ENCODE measurements at places on chromosomes 6 and 20.
A peak's percentile ranks its signal among the peaks of the same experiment; 100 is the strongest.

- no peak for DNase-seq
These were observed 25.8 kb downstream of the SEC23B start for GRCh38 chr20:18533491-18533890.

- DNase-seq: no peak
These were observed 16.4 kb downstream of the MYT1 start for GRCh38 chr20:64180673-64181072.

GRCh38 chr20:20092827-20093226 lies 40.5 kb downstream of the CFAP61 start:
- no peak for DNase-seq

DNA sequence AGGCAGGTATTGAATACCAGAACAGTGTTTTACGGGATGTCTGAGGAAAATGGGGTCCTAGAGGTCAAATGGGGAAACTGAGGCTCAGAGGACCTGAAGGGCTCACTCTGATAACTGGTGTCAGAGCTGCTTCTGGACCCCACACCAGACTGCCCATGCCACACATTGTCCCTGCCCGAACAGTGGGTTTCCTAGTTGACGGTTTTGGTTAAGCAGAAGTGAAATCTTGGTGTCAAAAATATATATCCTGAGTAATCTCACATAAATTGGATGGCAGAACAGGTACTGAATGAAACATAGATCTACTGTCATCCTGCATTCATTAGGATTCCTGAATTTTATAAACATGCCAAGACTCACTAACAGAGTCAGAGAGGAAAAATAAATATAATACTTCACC lies 16.3 kb downstream of the NOX3 start:
- no peak for DNase-seq

DNA sequence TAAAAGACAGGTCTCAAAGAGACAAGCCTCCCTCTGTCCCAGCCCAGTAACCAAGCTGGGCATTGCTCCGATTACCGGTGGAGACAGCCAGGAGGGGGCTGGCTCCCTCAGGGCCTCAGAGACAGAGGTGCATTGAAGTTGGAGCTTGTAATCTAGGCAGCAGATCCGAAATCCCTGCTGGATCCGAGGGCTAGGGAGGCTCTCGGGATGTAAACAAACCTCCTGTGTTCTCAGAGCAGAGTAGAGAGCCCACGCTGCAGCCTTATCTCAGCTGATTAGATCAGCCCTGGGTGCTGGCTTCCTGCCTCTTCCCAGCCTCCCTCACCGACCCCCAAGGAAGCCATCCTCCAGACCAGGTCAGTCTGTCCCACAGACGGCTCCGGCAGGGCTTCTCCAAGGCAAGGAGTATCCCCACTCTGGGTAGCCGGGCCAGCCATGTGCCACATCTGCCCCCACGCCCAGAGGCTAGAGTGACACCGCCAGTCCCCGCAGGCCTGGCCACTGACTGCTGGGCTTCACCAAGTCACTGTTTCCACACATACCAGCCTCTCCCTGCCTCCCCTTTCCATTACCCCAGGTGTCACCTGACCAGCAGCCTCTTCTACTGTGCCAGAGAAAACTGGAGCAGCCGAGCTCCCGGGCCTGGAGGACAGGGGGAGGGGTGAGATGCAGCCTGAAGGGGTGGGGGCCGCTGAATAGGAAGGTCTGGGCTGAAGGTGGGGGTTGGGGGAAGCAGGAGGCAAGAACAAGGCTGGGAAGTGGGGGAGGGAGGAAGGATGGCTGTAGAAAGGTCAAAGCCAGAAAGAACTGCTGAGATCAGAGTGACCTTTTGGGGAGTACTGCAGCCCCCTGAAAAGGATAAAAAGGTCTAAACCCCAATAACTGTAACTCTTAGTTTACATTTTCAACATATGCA lies 6.0 kb downstream of the SDC4 start:
- DNase-seq: peak; percentile 35

- no peak for DNase-seq
These were observed 287.3 kb upstream of the PLN start for GRCh38 chr6:118260833-118261232.

- peak; percentile 53 for DNase-seq
These were observed 12.1 kb upstream of the PDYN start for GRCh38 chr20:2005831-2006426.

DNA sequence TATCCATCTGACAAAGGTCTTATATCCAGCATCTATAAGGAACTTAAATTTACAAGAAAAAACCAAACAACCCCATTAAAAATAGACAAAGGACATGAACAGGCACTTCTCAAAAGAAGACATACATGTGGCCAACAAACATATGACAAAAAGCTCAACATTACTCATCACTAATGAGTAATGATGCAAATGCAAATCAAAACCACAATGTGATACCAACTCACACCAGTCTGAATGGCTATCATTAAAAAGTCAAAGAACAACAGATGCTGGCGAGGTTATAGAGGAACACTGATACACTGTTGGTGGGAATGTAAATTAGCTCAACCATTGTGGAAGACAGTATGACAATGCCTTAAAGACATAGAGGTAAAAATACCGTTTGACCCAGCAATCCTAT lies 13.9 kb downstream of the MACROD2 start:
- no peak for DNase-seq

GRCh38 chr6:83221276-83221675 lies 28.1 kb downstream of the RWDD2A start:
- peak; percentile 63 for DNase-seq

- DNase-seq: no peak
These were observed 83.4 kb upstream of the TOP1 start for GRCh38 chr20:40945189-40945588.

DNA sequence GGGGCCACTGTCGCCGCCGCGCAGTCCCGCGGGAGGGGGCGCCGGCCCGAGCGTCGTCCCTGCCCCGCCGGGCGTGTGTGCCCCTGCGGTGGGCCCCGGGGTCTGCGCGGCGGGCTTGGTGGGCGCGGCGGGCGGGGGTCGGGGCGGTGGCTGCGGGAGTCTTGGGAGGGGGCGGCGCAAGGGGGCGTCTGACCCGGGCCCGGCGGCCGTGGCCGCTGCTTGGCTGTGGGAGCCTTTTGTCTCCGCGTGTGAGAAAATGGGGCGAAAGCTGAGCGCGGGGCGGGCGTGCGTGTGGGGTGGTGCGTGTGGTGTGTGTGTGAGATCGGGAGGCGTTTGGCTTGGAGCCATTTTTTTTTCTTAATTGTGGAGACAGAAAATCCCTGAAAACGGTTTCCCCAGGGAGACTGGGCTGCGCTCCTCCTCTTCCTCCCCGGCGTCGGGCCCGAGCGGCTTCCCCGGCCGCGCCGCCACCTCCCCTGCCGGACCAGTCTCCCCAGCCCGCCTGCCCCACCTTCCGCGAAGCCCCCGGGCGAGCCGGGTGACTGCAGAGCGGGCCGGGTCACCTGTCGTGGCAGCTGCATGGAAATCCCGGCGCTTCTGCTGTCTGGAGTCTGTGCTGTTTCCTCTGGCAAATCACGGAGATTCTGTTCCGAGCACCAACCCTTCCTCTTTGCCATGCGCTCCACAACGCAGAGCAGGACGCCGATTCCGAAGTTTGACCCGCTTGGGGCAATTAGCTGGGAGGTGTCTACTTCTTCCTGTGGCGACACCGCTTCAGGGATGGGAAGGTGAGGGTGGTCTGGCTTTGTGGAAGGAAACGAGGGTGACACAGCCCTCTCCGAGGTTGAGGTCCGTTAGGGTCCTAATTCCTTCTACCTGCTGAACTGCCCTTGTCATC lies 64.4 kb downstream of the GTF2H5 start:
- DNase-seq: peak; percentile 62

- peak; percentile 59 for DNase-seq
These were observed 99.4 kb downstream of the BFSP1 start for GRCh38 chr20:17431621-17432364.

DNA sequence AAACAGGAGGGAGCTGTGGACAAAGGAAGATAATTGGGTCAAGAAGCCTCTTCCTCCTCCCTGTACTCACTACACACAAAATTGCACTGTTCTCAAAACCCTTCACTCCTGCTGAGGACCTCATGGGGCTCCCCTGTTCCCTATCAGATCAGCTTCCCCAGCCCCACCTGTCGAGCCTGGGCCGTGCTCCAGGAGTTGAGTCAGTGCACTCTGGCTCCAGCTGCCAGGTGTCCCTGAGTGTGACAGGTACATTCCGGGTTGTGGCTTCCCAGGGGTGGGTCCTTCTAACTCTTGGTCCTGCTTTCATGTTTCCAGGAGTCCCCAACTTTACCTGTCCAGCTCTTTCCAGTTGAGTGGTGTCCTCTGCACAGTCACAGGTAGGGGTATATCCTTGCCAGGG lies 8.4 kb downstream of the RAB5IF start:
- DNase-seq: no peak

GRCh38 chr6:89711801-89712200 lies 73.3 kb upstream of the LYRM2 start:
- DNase-seq: no peak

DNA sequence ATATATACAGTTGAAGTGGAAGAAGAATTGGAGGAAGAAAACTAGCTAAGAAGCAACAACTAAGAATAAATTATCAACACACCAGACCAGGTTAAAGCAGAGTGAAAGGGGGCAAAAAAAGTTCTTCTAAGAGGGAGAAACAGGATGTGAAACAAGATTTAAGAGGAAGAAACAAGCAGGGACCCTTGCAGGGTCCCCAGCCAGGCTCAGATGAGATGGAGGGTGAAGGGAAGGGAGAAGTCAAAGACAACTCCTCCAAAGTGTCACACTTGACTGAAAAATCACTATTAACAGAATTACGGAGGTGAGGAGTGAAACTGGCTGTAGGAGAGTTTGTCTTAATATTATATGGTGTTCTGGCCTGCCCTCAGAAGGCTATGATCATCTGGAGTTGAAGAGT lies 65.4 kb downstream of the MTFR2 start:
- no peak for DNase-seq

DNA sequence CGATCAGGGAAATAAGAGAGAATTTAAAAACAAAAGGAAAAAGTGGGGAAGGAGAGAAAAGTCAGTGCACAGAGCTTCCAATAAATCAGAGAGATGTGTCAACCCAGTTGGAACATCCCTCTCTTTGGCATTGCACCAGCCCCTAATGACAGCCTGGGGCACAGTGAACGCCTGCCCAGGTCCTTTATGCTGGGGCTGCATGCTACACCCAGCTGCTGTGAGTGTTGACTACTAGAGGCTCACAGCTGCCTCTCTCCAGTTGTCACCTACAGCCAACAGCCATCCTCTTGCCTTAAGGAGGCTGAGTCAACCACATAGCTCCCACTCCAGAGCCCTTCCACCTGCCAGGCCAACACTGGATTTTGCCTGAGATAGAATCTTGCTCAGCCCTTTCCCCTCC lies 19.0 kb downstream of the OR2H2 start:
- DNase-seq: no peak

GRCh38 chr20:37886851-37887297 lies 16.1 kb upstream of the VSTM2L start:
- no peak for DNase-seq

Data from fibroblast of skin of back (primary cell).